Camera-type eye (tissue), 1 donor: ENCODE measurements at places on chromosomes 3 and 15. TPM values are rescaled to one million over a fixed set of nuclear protein-coding genes. Genes with fewer than 3 reads are reported as not detected.

GALNT15 gene
- total RNA-seq = 12.4 TPM

PPP1R14D gene
- not detected for total RNA-seq

ATP13A5 gene
- total RNA-seq = 0.22 TPM

RNU6-1 gene
- not detected for total RNA-seq

NR1D2 gene
- 123 TPM for total RNA-seq

FRMD5 gene
- 25.5 TPM for total RNA-seq

NLGN1 gene
- total RNA-seq = 74.2 TPM

BOC gene
- total RNA-seq = 104 TPM

ZNF501 gene
- total RNA-seq = 14.0 TPM

SLC24A5 gene
- total RNA-seq = 22.1 TPM
